Activated gamma-delta T cell treated with anti-CD3 and anti-CD28 coated beads, Interleukin-2, amount 50 U/mL, for 16 hours (primary cell): ENCODE measurements at places on chromosomes 11 and 22.

DNA sequence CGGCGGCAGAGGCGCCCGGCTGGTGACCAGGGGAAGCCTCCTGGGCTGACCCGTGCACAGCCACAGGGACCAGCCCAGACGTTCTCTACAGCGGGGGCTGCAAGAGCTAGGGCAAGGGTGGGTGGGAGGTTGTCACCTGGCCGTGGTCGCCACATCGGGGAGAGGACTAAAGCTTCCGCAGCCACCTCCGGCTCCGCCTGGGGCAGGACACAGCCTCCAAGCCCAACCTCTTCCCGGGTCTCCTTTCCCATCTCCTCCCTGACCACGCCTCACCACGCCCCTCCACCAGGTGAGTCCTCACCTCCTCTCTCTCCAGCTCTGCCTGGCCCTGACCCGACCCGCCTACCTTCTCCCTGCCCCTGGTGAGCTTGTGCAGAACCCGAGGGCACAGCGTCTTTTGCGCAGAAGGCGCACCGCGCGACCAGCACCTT is 75.9 kb upstream of the LMO1 start:
- DNase-seq = no peak

GRCh38 chr11:104731890-104732289 is 166.4 kb downstream of the CASP12 start:
- DNase-seq = no peak

DNA sequence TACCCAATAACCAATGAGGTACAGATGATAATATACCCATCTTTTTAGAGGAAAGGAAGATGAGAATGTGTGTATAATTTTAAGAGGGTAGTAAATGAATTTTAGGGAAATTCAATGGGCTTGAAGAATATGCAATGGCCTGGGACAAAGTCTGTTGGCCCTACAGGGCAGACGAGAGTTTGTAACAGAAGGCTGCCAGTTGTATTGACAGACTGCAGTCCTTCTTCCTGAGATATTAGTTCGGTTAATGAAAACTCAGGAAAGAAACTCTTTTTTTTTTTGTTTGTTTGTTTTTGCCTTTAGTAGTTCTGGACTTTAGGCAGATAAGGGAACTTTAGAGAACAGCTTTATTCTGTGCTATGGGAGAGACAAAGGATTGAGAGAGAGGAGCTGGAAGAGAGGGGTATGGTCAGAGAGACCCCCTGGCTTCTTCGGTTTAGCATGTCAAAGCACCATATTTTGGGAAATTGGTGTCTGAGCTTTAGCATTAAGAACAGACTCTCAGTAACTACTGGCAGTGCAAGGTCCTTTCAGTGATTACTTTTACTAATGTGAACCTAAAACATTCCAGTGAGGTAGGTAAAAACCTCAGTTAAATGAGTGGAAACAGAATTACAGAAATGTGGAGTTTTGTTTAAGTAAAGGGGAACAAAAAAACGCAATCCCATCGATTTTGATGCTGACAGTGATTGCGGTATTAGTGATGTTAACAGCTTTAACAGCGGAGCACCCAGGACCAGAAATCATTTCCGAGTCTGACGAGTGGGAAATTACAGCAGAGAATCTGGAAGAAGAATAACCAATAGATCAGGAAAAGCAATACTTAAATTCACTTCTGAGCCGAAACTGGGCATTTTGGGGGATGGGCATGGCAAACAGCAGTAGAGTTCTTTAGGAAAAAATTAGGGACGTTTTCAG is 644 bp upstream of the NAALAD2 start:
- no peak for DNase-seq

- no peak for DNase-seq
Observed at GRCh38 chr11:112520354-112520753, 259.7 kb upstream of the PLET1 start.

DNA sequence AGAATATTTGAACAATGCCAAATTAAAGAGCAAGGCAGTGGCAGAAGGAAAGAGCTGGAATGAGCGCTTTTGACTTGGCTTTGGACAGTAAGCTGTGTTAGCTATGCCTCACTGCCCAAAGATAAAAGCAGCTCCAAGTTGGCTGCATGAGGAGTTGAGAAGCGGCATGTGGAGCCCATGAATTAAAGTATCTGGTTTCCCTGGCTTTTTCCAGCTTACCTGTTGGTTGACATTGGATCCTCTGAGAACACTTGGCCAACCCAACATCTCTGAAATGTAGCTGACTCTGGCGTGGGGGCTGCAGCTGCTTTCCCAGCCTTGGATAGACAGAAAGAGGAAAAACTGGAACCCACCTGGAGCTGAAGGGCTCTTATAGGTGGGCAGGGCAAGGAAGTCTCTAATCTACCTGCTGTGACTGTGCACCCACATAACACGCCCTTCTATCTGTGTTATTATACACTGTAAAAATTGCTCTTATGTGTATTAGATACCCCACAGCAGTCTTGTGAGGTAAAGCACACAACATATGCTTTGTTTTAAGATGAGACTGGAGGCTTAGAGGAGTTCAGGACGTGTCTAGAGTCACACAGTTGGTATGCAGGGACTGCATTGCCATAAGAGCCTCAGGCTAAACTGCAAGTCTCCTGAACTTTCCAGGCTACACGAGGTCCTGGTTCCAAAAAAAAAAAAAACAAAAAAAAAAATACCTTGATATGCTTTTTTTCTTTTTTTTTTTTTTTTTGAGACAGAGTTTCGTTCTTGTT is 5.8 kb downstream of the UBASH3B start:
- no peak for DNase-seq

GRCh38 chr11:45652781-45653180 is 12.6 kb downstream of the CHST1 start:
- DNase-seq = no peak

DNA sequence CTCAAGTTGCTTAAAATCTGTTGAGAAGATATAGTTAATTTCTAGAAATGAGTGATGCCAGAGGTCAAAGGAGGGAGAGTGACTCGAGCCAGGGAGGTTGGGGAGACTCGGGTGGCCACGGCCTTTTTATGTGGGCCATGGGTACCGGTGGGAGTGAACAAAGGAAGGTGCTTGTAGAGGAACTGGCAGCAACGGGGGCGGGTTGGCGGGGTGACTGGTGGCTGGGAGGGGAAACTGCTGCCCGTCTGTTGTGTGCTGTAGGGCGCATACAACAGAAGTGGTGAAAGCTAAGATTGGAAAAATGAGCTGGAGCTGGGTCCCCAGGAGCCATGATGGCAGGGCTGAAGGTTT is 5.4 kb downstream of the DAGLA start:
- no peak for DNase-seq

DNA sequence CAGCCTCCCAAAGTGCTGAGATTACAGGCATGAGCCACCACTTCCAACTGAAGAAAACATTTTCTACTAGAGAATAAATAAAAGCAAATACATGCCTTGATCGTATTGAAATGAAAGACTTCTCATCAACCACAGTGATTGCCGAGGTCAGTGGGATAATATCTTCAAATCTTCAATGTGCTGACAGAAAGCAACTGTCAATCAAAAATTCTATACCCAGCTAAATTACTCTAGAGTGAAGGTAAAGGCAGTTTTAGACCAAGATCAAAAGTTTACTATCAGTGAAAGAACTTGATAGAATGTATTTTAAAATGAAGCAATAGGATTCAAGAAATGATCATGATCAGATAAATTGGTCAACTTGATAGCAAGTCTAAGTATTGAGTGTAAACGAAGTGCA is 130.6 kb downstream of the BRD1 start:
- DNase-seq = no peak

GRCh38 chr22:29883775-29884097 is 762 bp downstream of the MTMR3 start:
- no peak for DNase-seq

DNA sequence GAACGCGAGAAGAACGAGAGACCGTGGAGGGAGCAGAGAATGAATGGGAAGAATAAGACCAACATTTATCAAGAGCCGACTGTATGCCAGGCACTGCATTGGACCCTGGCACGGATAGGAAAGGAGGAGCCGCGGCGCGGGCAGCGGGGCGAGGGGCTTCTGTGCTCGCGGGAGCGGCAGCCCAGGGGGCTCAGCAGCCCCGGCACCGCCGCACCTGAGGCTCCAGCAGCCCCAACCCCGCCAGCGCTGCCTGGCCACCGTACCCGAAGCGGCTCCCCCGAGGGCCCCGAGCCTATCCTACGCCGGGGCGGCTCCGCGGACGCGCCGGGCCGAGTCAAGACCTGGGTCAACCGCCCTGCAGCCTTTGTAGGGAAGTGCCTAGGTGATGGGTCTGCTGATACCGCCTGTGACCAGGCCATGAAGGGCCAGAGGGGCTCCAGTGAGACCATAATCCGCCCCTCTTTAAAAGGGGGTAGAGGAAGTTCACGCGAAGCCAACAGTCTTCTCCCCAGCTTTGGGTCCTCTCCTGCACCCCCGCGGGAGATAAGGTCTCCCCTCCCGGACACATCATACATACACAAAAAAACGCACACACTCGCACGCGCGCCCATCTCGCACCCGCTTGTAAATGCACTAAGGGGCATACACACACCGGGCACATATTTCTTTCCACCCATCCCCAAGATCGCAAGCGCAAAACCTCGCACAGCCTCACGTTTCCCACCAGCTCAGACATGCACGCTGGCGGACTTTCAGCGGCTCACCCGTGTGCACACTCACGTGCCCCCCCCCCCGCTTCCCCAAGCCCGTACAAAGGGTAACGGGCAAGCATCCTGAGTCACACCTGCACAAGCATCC is 935 bp upstream of the RTN4RL2 start:
- no peak for DNase-seq

DNA sequence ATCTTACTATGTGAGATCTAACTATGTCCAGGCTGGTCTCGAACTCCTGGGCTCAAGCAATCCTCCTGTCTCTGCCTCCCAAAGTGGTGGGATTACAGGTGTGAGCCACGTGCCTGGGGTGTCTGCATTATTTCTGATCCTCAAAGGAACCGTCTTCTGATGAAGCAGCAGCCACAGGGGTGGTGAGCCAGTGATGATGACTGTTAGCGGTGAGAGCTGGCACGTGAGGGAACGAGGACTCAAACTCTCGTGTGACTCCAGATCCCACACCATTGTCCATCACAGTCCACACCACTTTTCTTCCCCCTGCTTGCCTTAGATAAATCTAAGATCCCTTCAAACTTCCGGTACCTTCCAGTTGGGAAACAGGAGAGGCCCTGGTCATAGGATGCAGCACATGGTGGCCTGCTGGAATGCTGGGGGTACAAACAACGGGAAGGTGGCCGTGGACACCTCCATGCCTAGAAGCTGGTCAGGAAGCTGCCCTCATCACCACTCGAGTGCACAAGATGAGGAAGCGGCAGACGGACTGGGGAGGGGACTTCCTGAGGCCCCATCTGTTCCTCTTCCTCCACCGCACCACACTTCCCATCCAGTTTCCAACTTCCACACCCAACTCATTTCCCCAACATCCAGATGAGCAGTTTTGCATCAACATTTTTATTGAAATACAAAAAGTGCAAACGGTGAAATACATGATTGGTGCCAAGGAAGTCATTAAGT is 23.8 kb downstream of the ARHGAP1 start:
- DNase-seq = no peak

GRCh38 chr22:25563761-25564319 is 635 bp upstream of the GRK3 start:
- no peak for DNase-seq

- DNase-seq = no peak
Observed at GRCh38 chr22:48888466-48889208, 939.0 kb downstream of the BRD1 start.

DNA sequence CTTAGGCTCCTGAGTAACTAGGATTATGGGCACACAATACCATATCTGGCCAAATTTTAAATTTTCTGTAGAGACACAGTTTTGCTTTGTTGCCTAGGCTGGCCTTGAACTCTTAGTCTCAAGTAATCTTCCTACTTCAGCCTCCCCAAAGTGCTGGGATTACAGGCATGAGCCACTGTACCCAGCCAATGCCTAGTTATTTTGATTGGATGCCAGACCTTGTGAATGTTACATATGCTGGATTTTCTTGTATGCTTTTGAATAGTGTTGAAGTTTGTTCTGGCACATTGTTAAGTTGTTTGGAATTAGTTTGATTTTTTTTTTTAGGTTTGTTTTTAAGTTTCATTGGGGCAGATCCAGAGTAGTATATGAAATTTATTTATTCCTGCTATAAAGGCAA is 110.7 kb upstream of the ANO5 start:
- DNase-seq = no peak

DNA sequence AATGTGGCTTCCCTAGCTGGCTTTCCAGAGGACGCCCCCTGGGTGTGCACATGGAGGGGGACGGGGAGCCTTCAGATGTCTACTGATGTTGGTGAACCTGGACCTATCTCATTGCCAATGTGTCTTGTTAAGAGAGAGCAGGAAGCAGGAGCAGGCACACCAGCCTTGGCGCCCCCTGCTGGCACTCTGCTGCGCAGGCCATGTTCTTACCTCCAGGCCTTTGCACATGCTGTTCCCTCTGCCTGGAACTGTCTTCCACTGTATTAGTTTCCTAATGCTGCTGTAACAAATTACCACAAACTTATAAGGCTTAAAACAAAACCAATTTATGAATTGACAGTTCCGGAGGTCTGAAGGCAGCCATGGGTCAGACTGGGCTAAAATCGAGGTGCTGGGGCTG is 23.6 kb upstream of the MN1 start:
- DNase-seq = no peak

DNA sequence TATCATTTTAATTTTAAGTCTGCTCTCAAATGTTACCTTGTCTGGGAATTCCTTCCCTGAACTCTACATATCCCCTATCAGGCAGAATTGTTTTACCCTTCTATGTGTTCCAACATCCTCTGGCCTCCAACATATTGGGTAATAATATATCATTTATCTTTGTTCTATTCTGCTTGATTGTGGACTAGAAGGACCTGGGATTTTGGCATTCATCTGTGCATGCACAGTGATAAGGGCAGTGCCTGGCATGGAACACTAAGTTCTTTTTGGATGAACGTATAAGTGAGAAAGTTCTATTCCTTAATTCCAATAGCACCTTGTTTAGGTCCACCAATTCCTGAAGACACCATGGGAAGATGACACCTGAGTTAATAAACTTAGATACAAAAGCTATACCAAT is 1.2 kb upstream of the MS4A2 start:
- no peak for DNase-seq

GRCh38 chr11:114845766-114846415 is 167.6 kb downstream of the NXPE2 start:
- no peak for DNase-seq

DNA sequence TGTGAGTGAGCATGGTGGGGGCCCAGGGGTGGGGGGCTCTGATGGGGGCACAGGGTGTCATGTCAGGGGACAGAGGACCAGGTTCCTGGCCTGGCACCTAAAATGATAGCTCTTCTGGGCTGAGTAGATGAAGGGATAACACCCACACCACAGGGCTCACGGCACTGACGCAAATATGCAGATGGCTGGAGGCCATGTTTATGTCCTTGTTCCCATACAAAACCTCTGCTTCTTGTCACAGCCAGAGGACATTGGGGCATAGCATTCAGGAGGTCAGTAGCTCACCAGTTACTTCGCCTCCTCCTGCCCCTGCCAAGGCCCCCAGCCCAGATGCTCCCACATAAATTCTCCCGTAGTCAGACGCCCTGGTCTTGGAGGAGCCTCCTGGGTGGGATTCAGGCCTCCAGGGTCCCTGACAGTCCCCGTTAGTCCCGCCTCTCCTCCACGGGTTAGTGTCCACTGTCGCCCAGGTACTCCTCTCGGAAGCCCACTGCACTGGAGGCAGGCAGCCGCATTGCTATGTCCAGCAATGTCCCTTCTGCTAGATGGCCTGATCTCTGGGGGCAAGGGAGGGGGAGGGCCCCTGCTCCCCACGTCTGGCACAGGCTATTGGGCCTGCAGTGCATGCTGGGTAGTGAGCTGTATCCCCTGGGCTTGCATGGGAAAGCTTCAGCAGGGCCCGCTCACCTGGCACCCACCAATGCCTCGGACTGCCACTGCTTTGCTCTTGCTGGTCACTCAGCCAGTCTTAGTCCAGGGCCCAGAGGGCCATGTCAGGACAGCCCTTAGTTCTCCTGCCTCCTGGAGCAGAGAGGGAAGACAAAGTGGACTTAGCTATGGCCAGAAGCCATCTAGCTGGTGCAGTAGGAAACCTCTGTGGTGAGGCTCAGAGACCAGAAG is 75.6 kb upstream of the MYOD1 start:
- DNase-seq = no peak
